ENCODE measurements at places on chromosomes 1 and 21.

DNA sequence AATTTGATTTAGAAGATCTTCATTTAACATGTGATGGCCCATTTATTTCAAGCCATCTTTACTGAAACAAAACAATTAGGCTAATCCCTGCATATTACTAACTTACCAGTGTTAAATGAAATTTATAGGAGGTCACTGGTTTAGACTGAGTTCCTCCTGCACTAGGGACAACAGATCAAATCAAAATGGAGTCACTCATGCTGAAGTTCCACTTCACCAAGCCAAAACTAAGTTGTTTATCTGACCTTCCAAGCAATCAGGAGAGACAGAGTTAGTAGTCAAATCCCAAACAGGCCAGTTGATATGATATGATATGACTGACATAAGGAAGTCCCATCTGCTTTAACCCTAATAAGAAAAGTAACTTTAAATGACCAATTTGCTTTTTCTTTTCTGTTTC, 4.8 kb downstream of the LYST start:
- no peak for DNase-seq

- no peak for DNase-seq
Observed at GRCh38 chr1:110524311-110525248, 5.6 kb upstream of the KCNA10 start.

- no peak for DNase-seq
Observed at GRCh38 chr1:232574889-232575762, 54.8 kb downstream of the SIPA1L2 start.

- DNase-seq = no peak
Observed at GRCh38 chr1:166089804-166090203, 77.0 kb downstream of the FAM78B start.

GRCh38 chr21:36766511-36766910, 67.6 kb downstream of the SIM2 start:
- DNase-seq = no peak

DNA sequence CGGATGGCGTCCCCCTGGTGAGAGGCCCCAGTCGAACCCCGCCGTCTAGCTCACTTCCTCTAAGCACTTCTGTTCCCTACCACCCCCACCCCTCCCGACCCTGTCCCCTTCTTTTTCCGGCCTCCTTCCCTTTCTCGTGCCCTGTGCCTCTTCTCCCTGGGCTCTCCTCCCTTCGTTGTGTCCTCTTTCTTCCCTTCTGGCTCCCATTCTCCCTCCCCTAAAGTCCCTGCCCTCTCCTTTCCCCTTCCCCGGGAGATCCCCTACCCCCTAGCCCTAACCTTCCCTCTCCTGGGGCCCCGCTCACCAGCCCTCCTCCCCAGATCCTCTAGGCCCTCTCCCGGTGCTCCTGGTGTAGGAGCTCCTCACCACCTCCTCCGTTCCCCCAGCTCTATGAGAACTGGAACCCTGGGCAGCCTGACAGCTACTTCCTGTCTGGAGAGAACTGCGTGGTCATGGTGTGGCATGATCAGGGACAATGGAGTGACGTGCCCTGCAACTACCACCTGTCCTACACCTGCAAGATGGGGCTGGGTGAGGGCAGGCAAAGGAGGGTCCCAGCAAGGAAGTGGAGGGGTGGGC, 15.9 kb downstream of the BCAN start:
- DNase-seq = no peak

DNA sequence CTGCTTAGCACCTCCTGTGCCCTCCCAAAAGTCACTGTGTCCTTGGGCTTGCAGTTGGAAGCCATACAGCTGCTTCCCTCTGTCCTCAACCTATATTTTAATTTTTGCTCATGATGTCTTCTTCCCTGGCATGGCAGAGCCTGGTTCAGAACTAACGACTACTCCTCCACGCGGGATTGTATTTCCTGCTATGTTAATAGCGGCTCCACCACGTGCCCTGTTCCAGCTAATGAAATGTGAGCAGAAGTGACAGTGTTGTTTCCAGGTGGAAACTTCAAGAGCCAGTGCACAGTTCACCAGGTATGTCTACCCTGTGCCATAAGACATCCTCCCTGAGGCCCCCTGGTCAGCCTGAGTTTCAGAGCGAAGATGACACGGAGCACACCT, 52.1 kb downstream of the DHRS3 start:
- no peak for DNase-seq

GRCh38 chr1:160251011-160251410, 11.3 kb downstream of the DCAF8 start:
- no peak for DNase-seq

- no peak for DNase-seq
Observed at GRCh38 chr1:234253732-234254131, 119.5 kb upstream of the COA6 start.

GRCh38 chr1:183780757-183781156, 24.2 kb upstream of the RGL1 start:
- no peak for DNase-seq

DNA sequence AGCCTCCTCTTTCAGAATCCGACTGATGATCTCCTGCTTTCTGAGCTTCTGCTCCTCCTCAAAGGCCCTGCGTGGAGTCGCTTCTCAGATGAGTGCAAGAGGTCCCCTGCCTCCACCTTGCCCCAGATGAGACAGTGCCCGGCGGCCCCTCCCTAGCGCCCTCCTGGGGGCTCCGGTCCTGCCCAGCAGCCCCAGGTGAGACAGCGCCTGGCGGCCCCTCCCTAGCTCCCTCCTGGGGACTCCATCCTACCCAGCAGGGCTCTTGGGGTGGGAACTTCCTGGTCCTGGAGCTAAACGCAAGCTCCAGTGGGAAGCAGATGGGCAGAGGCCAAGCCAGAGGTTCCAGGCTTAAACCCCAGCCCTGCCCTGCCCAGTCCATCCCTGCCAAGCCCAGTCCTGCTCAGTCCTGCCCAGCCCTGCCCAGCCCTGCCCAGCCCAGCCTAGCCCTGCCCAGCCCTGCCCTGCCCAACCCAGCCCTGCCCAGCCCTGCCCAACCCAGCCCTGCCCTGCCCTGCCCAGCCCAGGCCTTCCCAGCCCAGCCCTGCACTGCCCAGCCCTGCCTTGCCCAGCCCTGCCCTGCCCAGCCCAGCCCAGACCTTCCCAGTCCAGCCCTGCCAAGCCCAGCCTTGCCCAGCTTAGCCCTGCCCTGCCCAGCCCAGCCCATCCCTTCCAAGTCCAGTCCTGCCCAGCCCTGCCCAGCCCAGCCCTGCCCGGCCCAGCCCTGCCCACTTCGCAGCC, 34.6 kb downstream of the CFAP74 start:
- no peak for DNase-seq

DNA sequence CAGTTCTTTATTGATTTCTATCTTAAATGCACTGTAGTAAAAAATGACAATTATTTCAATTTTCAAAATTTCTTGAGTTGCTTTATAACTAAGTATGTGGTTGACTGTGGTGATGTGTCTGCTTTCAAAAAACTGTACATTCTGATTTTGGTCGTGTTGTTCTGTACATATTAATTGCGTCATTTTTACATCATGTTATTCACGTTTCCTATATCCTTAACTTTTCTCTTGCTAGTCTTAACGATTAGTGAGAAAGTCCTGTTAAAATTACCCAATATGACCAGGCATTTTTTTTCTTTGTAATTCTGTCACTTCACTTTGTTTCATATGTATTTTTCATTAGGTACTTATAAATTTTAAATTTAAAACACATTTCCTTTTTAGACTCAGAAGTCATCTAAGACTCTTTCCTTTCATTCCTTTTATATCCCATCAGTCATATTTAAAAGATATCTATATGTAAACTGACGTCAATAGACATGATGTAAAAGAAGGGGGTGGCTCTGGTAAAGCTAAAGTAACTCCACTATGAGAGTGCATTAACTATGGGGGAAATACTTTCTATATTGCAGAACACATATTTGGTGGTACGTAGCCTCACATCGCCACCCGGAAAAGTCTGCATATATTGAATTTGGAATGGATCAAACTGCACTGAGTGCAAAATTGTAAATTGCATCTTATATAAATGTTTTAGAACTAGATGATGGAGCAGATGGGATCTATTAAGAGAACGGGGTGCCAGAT, 1.1 kb upstream of the COA6 start:
- no peak for DNase-seq

DNA sequence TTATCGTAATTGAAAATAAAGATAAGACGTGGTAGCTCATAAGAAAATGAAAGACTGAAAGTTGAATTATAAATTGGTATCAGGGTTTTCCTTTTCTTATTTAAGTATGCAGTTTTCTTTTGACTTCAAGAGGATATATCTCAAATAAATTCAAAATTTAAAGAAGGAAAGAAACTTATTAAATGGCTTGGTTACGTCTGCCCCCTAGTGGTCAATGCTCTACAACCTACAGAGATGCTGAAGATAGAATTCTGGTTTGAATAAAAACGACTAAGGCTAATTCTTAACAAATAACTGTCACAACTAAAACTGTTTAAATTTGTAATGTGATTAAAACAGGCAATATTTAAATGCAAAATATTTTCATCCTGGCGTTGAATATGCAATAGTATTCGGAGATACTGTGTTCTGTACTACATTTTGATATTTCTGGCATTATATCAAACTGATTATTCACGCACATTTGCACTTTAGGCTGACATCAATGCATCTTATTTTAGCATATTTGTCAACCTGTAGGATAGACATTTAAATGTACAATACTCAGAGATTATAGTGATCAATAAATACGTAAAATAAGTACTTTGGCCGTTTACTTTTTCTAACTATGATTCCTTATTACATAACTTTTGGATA, 26.8 kb downstream of the IFI44 start:
- peak; percentile 53 for DNase-seq

DNA sequence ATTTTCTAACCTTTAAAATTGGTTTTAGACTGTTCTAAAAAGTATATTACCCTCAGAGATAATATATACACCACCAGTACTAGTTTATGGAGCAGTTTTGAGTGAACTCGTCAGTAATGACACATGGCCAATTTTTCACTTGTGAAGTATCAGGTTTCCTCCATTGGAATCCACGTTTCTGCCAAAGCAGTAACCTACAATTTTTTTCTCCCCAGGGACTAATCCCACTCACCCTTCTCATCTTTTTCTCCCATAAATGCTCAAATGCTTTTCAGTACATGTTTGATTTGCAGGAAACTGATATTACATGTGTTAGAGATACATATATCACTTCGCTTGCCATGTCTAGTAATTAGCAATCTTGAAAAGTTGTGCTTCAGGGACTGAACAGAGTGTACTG, 94.1 kb downstream of the COL24A1 start:
- DNase-seq = no peak

GRCh38 chr1:245822996-245823395, 668.2 kb downstream of the KIF26B start:
- no peak for DNase-seq

DNA sequence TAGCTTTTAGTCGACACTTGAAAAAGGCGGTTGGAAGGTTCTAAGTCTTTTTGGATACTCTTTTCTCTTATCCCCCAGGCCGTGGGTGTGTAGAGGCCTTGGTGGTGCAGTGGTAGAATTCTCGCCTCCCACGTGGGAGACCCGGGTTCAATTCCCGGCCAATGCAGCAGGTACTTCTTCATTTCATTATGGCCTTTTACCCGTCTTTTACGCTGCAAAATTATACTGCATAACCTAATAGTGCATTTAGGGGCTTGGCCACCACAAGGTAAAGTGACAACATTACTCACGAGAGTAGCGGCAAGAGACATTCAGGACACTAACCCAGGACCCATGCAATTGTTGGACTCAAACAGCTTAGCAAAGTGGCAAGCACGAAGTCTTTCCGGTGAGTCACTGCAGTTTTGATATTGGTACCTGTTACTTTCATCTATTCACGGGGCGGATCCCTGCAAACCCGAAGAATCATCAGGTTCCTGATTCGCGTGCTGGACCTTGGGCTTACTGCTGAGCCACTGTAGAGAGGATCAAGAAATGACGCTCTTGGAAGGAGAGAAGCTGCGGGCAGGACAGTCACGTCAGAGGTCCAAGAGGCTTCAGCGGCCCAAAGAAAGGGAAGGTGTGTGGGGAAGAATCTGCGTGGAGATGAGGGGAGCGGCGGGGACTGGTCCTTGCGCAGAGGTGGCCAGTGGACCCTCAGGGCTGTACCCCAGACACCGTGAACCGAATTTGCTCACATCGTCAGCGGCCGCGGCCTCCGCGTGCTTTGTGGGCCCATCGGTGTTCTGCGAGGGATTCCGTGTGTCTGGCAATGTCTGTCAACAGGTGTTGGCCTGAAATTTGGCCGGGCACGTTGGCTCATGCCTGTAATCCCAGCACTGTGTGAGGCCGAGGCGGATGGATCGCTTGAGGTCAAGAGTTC, 12.9 kb upstream of the RNU1-4 start:
- no peak for DNase-seq

GRCh38 chr1:112673592-112674439, 643 bp upstream of the MOV10 start:
- peak; percentile 56 for DNase-seq

DNA sequence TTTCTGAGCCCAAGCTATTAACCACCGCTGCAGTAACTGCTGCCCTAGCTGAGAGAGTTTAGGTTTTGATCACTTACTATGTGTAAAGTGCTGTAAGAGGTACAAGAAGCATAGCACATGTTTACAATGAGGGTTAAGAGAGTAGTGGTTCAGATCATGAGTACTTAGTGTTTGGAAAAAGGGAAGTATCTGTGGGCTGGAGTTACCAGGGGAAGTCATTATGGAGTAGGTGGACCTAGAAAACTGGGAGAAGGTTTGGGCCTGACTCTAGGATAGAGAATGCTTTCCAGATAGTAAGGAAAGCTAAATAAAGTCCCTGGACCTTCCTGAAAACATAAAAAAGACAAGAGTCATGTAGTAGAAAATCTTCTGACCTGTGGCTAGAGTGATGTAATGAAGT, 149.6 kb upstream of the PLXNA2 start:
- DNase-seq = no peak

- no peak for DNase-seq
Observed at GRCh38 chr1:156700736-156701531, 4.4 kb downstream of the CRABP2 start.

GRCh38 chr1:62836856-62837540, 53.1 kb downstream of the ATG4C start:
- DNase-seq = no peak

- DNase-seq = no peak
Observed at GRCh38 chr1:99970713-99971255, 988 bp downstream of the SLC35A3 start.

GRCh38 chr1:17596651-17597509, 57.4 kb downstream of the ARHGEF10L start:
- DNase-seq = no peak

DNA sequence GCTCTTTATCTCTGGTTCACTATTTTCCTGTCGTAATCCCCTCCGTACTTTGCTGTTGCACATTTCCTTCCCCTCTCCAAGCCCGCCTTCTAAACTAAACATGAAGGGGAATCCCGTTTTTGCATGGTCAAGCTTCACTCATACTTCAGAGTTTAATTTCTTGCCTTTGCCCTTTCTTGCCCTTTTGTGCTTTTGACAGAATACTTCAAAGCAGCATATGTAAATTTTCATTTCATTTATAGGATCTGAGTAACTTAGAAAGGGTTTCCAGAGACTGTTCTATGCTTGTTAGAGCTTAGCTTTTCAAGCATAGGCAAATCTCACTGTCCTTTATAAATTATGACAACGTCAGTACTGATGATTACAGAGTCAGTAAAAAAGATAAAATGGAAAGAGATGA, 27.7 kb downstream of the SPATA45 start:
- no peak for DNase-seq

GRCh38 chr1:41348394-41348793, 12.8 kb upstream of the FOXO6 start:
- no peak for DNase-seq

GRCh38 chr1:167789501-167789900, 67.7 kb downstream of the MPZL1 start:
- DNase-seq = no peak

Measured in left renal cortex interstitium (tissue), 4 donors.